ENCODE measurements at places on chromosomes 3 and 15.

DNA sequence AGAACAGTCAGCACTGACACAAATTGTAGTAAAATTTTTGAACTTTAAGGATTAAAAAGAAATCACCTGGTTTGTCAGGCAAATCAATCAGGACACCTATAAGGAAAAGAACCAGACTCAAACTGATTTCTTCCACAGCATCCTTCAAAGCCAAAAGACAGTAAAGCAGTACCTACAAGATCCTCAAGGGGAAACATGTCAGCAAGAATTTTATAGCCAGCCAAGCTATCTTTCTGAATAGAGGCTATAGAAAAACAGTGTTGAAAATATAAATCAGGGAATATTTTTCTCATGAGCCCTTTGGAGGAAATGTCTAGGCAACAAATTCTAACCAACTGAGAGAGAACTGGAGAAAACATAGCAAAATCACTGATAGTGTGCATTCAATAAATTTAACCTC is 301.4 kb upstream of the UBE2E2 start:
- DNase-seq, result no peak

GRCh38 chr3:9091486-9092235 is 128.4 kb upstream of the RAD18 start:
- DNase-seq, result no peak

GRCh38 chr3:133988631-133989161 is 41.0 kb downstream of the SLCO2A1 start:
- no peak for DNase-seq

GRCh38 chr3:81029861-81030260 is 731.6 kb downstream of the GBE1 start:
- no peak for DNase-seq

DNA sequence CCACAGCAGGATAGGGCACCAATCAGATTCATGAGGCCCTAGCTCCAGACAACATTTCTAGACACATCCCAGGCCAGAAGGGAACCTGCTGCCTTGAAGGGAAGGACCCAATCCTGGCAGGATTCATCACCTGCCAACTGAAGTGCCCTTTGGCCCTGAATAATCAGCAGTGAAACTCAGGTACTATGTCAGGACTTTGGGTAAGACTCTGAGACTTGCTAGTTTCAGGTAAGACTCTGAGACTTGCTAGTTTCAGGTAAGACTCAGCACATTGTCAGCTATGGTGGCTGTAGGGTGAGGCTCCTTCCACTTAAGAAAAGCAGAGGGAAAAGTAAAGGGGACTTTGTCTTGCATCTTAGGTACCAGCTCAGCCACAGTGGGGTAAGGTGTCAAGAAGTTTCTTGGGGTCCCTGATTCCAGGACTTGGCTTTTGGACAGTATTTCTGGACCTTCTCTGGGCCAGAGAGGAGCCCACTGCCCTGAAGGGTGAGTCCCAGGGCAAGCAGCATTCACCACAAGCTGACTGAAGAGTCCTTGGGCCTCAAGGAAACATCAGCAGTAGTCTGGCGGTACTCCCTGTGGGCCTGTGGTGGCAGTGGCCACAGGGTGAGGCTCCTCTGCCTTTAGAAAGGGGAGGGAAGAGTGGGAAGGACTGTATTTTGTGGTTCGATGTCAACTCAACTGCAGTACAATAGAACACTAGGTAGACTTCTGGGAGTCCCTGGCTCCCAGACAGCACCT is 13.7 kb upstream of the COL8A1 start:
- no peak for DNase-seq

GRCh38 chr15:85554852-85555521 is 174.6 kb downstream of the AKAP13 start:
- DNase-seq, result no peak

GRCh38 chr15:79724804-79725203 is 172.0 kb downstream of the MTHFS start:
- DNase-seq, result no peak

DNA sequence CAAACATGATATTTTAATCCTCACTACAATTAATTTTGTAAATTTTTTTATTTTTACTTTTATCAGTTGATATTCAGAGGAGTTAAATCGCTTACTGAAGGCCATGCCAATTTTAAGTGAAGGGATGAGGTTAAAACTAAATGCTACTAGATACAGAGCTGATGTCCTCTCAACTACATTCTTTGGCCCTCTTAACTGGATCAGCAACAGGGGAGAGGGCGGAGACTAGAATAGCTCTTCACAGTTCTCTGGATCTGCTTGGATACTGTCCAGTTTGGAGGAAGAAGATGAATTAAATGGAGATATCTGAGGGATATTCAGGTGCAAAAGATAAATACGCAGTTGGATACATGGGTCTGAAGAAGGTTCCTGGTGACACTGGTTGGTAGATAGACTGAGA is 85.6 kb upstream of the LYSMD4 start:
- no peak for DNase-seq

GRCh38 chr3:64489361-64490044 is 198.3 kb downstream of the ADAMTS9 start:
- DNase-seq, result no peak

DNA sequence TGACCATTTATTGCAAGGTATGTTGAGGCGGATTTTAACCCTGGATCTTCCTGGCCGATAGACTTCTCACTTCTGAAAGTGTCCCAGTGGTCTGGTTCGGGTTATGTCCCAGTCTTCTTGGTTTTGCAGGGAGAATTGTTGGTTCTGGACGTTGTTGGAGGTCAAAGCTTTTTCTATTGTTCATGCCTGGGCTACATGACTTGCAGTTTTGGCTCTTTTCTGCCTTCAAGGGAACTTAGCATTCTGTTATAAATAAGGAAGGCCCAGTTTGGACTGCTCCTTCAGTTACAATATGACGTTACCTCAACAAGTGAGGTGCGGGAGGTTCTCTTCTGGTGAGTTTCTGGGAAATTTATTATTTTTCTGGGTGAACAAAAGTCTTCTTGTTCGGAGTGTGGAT is 614.3 kb downstream of the DIPK2A start:
- no peak for DNase-seq

GRCh38 chr3:124230432-124230831 is 238.5 kb upstream of the ROPN1 start:
- no peak for DNase-seq

- DNase-seq, result no peak
Measured at GRCh38 chr3:62101488-62101887, 271.9 kb downstream of the FEZF2 start.

DNA sequence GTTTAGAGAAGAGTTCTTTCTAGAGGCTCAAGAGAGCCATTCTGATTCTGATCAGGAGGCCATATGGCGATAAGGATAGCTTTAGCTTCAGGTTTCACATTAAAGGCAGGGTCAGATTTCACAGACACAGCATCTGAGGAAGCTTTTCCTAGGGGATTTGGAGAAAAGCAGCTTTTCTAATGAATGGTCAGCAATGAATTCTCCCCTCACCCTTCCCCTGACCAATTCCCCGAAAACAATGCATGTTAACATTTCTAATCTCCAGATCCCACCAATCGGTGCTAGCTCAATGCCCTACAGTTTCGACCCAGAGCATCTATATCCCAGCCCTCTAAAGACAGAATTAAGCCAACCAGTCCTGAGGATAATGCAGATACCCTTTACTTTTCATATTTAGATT is 9.8 kb downstream of the AGBL1 start:
- DNase-seq, result no peak

DNA sequence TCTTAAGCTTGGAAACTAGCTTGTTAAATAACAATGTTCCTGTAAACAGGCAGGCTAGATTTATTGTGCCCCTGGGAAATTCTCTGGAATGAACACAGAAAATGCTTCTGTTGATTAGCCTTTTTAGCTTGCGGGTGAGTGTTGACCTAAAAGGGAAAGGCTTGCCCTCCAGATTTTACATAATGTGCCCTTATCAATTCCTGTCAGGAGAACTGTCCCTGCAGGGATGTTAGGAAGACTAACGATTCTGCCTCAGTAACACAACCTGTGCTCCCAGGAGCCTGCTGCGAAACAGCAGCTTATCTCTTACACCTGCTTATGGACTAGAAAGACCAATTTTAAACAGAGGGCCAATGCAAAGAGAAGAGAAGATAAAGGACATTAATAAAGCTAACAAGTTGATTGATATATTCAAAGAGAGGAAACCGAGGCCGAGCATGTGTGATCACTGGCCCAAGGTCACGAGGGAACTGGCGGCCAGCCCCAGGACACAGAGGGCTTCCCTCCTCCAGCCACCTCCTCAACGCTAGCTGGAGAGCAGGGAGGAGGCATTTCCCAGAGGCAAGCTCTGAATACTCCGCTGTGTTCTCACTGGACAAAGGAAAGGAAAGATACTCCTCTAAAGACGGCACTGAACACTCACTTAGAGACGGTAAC is 48.4 kb upstream of the TJP1 start:
- no peak for DNase-seq

DNA sequence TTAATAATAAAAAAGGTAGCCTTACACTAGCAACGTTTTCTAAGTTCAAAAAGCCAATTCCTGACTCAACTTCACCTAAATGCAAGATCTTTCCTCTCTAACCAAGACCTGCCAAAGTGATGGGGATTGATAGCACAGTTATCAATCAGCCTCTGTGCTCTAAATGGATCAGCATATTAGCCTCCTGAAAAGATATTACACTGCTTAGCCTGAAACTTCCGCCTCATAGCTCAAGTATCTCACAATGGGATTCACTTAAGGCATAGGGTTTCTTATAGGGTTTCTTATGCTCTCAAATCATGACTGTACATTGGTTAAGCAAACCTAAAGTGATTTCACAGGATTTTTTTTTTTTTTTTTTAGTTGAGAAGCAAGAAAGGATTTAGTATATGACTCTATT is 436 bp upstream of the SLC9A9 start:
- DNase-seq, result no peak

GRCh38 chr15:56934269-56934668 is 15.8 kb downstream of the TCF12 start:
- no peak for DNase-seq

GRCh38 chr15:89666858-89667705 is 11.8 kb upstream of the KIF7 start:
- DNase-seq, result no peak

GRCh38 chr15:53759411-53759931 is at the start of gene WDR72:
Gene WDR72 (minus strand): TSS chr15:53759663. CDS start chr15:53733149, 26,514 bp downstream.
- DNase-seq, result no peak

- DNase-seq, result no peak
Measured at GRCh38 chr15:48890375-48890972, 12.5 kb downstream of the EID1 start.

DNA sequence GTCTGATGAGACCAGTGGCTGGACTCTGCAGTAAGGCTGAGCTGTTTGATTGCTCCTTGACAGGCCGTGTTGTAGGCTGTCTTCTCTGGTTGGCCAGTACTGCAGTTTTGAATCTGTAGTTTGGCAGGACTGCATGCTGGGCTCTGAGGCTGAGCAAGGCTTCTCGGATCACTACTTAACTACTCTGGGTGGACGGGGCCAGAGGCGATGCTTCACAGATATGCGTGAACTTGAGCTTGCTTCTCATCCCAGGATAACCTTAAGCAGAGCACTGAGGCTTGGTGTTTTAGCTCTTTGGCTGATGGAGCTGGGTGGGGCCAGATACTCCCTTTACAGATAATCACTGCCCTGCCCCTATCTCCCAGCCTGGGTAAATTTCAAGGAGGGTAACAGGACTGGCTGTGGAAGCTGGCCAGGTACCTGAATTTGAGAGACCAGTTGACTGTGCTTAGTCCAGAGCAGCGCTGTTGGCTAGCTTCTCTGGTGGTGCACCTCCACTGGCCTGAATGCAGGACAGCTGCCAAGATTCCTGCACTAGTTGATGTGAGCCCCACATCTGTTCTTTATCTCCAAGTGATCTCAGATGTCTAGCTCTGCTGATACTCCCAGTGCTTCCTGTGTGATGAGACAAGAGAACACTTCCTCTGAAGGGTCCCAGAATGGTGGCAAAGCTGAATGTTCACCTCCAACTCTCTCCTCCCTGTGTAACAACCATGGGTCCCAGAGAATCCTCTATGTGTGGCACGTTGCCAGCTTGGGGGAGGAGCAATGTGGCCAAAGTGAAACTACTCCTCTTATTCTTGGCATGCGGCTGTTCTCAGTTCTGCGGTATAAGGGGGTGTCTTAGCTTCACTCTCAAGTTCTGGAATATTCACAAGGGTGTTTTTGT is 37.9 kb downstream of the RPL39L start:
- peak; percentile 63 for DNase-seq

DNA sequence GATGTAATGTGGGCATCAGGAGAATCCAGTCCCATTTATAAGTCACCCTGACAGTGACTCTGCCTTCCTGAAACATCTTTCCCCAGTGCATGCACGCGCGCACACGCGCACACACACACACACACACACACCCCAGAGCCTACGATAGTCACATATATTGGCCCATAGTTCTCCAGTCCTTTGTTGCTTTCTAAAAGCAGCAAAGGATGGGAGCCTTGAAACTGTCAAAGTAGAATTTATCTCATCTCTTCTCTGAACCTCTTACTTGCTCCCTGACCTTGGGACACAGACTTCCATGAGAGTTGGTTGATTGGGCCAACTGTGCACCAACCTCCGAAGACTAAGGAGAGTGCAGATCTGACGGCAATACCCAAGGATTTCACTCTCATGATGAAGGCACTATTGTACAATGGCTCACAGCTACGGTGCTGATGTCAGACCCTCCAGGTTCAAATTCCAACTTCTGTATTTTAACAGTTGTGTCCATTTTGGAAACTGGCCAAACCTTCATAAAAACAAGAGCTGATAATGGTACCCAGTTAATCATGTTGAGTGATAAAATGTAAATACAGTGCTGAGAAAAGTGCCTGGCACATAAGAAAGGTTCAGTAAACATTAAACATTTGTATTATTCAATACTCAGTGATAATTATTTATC is 8.3 kb downstream of the CPA3 start:
- no peak for DNase-seq

DNA sequence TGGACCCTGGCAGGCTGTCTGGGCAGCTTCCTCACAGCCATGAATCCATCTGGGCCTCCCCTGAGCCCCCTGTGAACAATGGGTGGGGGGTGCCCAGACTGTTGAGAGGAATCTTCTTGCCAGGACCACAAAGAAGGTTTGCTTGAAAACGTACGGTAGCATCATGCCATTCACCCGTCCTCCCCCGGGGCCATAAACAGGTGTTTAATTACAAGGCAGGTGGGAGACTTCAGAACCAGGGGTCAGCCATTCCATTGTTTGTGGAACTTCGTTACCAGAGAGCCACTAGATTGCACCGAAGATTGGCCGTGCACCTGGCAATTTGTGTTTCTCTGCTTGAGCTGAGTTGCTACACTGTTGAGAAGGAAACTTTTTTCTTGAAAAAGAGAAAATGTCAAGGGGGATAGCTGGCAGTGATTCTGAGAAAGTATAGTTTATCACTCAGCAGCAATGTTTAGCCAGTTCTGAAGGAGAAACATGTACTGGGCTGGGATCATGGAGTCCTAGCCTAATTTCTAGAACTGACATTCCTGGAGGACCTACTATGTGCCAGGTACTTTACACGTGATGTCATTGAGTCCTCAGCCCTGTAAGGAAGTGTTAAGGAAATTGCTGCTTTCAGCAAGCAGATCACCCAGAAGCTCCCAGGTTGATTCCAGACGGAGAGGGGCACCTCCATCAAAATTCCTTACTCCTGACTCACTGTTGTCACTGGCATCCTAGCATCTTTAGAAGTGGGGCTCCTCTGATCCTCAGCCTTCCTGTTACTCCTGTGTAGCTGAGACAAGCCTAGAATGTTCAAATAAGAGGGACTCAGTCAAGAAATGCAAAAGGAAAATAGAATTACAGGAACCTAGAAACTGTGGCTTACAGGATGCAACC is 103.8 kb upstream of the UBE2E1 start:
- no peak for DNase-seq

GRCh38 chr3:23741036-23741706 is 64.6 kb upstream of the UBE2E1 start:
- no peak for DNase-seq

GRCh38 chr15:42349186-42349585 is 10.1 kb upstream of the CAPN3 start:
- DNase-seq, result no peak

Measured in hepatic stellate cell (primary cell).